Activated CD8-positive, alpha-beta memory T cell treated with anti-CD3 and anti-CD28 coated beads for 1 hour (primary cell): ENCODE measurements at places on chromosomes 12 and 14.

DNA sequence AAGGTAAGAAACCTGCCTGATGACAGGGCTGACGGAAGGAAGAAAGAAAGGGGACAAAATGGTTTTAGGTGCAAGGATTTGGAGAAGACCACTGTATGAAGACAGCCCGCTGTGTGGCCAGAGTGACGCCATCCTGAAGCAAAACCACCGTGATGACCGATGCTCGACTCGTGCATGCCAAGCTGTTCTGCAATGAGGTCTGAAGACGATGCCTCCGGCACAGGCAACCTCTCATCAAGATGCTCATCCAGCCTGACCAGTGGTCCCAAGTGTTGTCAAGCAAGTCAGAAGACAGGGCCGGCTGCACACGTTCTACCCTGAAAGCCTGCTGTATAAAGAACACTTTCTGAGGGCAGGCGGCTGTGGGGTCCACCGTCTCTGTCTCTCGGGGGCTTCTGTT is 34.8 kb downstream of the STX2 start:
- no peak for DNase-seq

- DNase-seq = no peak
Measured at GRCh38 chr12:65876161-65876560, 51.9 kb downstream of the HMGA2 start.

DNA sequence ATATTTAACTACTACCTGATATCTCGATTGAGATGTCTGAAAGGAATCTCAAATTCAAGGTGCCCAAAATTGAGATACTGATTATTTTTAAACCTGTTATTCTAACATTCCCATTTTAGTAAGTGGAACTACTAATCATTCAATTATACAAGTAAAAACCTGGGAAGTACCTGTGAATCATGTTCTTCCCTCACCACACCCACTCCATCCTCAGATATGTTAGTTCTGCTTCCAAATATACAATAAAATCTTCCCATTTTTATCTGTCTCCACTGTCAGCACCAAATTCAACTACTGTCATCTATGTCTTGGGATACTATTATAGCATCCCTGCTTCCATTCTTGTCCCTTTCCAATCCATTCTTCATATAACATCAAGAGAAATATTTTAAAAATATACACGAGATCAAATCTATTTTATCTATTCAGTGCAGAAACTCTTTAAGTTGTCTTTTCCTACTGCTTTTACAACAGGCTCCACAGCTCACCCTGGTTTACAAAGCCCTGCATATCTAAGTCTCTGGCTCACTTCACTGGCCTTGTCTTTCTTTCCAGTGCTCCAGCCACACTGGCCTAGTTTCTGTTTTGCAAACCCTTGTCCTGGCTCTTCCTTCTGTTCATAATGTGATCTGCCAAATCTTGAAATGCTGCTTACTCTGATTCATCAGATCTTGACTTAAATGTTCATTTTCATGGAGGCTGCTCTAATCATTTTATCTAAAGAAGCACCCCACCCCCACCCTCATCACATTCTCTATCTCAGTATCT is 122.3 kb downstream of the PTPRR start:
- DNase-seq = no peak

- DNase-seq = no peak
Measured at GRCh38 chr14:51053157-51053556, 41.7 kb downstream of the TRIM9 start.

GRCh38 chr12:131315601-131316000 is 361.9 kb downstream of the ADGRD1 start:
- no peak for DNase-seq

DNA sequence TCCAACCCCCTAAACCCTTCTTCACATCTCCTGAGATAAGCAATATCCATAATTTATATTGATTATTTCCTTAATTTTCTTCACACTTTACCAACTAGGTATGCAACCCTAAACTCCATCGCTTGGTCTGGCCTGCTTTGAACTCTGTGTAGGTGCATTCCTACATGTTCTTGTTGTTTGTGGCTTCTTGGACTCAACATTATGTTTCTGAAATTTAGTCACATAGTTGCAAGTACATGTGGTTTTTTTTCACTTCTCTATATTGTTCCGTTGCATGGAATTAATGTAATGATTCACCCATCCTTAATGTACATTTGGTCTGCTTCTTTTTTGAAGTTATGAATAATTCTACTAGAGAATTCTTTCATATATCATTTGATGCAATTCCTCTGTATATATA is 1.6 kb upstream of the TAS2R30 start:
- no peak for DNase-seq

DNA sequence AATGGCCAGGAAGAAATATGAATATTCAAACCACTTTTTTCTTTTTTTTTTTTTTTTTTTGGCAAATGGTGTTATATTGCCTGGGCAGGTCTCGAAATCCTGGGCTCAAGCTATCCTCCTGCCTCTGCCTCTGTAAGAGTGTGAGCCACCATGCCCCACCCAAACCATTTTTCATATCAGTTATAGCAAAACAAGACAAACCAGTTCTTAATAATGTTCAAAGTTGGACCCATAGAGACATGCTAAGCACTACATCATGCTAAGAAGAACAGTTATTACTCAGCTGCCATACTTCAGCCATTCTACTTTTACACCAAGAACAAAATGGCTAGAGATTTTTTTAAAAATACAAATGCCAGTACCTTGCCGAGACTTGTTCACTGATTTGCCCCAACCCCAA is 25.5 kb downstream of the EIF2S1 start:
- no peak for DNase-seq

DNA sequence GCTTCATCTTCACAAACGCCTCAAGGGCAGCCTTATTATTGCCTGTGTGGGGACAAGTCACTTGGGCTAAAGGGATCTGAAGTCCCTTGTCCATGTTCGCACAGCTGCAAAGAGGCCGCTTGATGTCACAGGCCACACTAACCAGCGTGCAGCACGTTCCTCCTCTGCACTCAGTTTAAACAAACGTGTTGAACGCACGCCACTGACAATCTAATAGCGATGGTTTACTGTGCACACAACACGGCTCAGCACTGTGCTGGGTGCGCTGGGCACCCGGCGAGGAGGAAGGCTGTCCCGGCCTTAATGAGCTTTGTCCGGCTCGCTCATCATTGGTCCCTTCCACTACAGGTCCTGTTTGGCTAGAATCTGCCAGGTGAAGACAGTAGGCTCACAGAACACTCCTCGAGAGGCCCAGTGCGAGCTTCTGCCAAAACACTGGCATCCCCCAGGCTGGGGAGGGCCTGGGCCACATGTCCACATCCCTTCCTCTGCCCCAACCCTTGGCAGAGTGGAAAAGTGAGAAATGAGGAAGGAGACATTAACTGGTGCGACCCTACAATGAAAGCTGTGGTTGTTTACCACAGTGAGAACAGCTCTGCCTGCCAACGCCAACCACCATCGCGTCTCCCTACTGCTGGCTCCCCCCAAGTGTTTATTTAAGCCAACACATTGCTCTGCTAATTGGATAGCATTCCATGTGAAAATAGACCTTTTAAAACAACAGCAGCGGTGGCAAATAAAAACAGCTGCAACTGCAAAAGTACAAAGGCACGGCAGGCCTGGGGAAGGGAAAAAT is 113.2 kb downstream of the RBM19 start:
- no peak for DNase-seq

GRCh38 chr12:119940897-119941296 is 48.1 kb upstream of the BICDL1 start:
- DNase-seq = no peak

- no peak for DNase-seq
Measured at GRCh38 chr14:100587086-100587762, at the start of gene BEGAIN. Gene BEGAIN (minus strand): TSS chr14:100587417. CDS start chr14:100587290, 127 bp downstream.

DNA sequence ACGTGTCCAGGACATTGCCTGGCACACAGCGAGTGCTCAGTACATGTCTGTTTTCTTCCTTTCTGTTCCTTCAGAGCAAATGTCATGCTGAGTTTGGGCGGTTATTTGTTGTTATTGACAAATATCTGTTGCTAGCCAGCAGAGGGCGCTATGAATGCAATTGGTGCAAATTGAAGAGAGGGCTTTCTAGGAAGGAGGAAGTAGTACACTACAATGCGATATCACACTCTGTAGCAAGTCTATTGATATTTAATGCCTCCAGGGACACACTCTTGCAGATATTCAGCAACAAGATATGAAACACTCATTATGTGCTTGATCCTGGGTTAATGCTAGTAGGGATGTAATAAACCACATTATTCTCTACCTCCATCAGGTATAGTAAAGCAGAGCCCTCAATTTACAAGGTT is 267.3 kb upstream of the SRRM4 start:
- DNase-seq = no peak

- DNase-seq = no peak
Measured at GRCh38 chr12:79086541-79087296, 222.1 kb downstream of the SYT1 start.

- no peak for DNase-seq
Measured at GRCh38 chr12:43069768-43070221, 480.2 kb upstream of the PRICKLE1 start.

DNA sequence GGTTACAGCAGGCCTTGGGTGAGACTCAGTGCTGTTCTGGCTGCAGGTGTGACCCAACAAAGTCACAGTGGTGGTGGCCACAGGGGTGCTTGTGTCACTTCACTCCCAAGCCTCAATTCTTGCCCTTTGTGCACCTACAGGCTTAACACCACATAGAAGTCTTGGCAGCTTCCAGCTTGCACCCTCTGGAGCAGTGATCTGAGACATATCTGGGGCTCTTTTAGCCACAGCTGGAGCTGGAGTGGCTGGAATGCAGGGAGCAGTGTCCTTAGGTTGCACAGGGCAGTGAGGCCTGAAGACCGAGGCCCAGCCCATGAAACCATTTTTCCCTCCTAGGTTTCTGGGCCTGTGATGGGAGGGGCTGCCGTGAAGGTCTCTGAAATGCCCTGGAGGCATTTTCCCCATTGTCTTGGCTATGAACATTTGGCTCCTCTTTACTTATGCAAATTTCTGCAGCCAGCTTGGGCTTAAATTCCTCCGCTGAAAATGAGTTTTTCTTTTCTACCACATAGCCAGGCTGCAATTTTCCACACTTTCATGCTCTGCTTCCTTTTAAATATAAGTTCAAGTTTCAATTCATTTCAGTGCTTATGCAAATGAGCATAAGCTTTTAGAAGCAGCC is 37.7 kb downstream of the ADAM21 start:
- no peak for DNase-seq

GRCh38 chr12:11555743-11556625 is 93.5 kb upstream of the ETV6 start:
- no peak for DNase-seq

DNA sequence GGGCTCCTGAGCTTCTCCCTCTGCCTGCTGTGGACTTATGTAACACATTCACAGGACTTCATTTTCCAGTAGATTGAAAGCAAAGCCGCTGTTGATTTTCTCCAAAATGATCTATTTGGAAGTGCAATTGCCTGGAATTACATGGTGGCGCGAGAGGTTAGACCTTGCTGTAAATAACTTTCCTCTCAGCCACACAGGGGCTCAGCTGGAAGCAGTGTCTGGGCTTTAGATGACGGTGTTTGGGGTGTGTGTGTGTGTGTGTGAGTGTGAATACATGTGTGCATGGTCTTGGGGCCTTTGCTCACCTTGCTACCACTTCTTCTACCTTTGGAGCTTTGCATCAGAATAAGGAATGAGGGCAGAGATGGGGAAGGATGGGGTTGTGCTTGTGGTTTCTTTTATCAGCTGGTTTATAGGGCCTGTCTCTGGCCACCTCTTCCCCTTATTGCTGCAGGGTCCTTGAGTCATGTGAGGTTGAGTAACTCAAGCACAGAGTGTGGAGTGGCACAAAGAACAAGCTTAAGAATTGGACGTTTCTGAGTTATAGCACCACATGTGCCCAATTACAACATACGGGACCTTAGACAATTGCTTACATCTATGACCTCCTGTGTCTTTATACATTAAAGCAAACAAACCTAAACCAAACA is 280.6 kb downstream of the NRXN3 start:
- DNase-seq = no peak

GRCh38 chr12:4174417-4174816 is 99.1 kb upstream of the CCND2 start:
- no peak for DNase-seq

GRCh38 chr14:31876741-31877140 is 200.4 kb upstream of the ARHGAP5 start:
- no peak for DNase-seq

- no peak for DNase-seq
Measured at GRCh38 chr14:65438266-65438933, 25.9 kb downstream of the FUT8 start.

- no peak for DNase-seq
Measured at GRCh38 chr12:65825507-65826352, 1.4 kb downstream of the HMGA2 start.

DNA sequence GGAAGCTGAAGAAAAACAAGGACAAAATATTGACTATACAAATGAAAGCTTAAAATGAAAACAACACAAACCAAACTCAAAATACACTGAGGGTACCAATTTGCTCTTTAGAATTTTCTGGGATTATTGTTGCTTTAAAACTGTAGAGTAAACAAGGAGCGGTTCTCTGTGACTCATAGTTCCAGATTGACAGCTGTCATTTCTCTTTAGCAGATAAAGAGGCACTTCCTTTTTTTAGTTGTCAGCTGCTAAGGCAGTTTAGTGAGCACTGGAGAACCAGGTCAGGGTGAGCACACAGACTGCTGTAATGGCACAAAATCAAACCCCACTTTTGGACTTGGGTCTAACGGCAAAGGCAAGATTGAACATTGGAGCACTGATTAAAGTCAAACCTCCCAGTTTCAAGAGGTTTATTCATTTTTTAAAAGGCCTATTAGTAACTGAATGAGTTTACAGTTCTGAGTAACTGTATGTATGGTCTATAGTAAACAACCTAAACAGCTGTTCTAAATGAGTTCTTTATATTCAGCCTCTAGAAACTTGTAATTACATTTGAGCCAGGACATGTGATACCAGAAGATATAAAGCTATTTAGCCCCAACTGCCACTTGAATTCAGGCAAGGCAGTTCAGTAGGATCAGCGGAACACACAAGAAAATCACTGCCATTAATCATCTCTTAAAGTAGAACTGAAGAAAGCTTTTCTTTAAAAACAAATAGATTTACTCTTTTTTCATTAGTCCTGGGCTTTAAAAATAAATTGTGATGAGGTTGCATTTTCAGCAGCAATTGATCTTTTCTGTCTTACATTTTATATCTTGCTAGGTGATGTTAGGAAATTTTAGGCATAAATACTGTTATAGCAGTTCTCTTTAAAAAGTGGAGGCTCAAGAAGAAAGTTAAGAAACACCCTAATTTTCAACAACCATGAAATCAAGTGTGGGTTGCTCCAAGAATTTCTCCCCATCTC is 71.7 kb upstream of the PRICKLE1 start:
- DNase-seq = no peak

DNA sequence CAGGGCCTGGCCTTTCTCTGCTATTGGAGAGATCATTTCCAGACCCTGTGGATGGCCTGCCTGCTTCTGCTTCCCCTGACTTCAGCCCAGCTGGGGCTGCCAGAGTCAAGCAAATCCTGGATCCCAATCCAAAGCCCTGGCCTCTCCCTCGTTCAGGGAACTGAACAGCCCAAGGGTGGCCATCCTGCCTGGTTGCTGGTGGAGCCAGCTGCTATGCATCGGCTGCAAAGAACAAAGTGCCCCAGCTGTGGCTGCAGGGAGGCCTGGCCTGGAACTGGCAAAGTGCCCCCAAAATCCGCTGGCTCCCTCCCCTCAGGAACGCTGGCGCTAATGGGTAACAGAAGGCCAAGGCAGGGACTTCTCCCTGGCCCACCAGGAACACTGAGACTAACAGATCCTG is 56.4 kb downstream of the LRRC74A start:
- no peak for DNase-seq
